ENCODE measurements at places on chromosomes 7 and 10. TPM values are rescaled to one million over a fixed set of nuclear protein-coding genes. Genes with fewer than 3 reads are reported as not detected.

GRCh38 chr10:96618653-96619052 lies 31.8 kb upstream of the TM9SF3 start:
- DNase-seq = no peak

- DNase-seq = no peak
Observed at GRCh38 chr10:24622781-24623301, 100.8 kb downstream of the ARHGAP21 start.

- DNase-seq = no peak
Observed at GRCh38 chr10:2094171-2094570, 356.8 kb upstream of the ADARB2 start.

The LOXL4 gene
- total RNA-seq = not detected

The MOGAT3 gene
- not detected for total RNA-seq

- DNase-seq = no peak
Observed at GRCh38 chr10:110344622-110345021, 39.9 kb upstream of the SMNDC1 start.

- DNase-seq = peak; percentile 91
Observed at GRCh38 chr10:19922236-19922963, 106.2 kb downstream of the PLXDC2 start.

GRCh38 chr10:131358741-131359442 lies 47.4 kb upstream of the TCERG1L start:
- no peak for DNase-seq

GRCh38 chr7:111477462-111478225 lies 84.6 kb downstream of the IMMP2L start:
- DNase-seq = no peak

GRCh38 chr10:31808258-31809218 lies 120.1 kb downstream of the ARHGAP12 start:
- peak; percentile 18 for DNase-seq

DNA sequence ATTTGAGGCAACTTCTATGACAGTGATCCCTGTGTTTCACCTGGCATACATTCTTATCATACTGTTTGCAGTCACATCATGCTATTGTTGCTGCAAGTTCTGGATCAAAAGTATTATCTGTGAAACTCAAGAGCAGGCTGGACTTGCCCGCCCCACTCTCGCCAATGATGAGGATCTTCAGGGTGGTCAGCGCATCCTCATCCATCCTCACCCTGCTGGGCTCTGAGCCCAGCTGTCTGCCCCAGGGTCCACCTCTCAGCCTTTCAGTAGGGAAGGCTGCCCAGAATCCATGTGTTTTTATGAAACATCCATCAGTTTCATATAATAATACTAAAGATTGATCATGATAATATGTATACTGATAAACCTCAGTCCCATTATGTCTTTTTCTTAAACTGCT lies 55.4 kb upstream of the KIF5B start:
- no peak for DNase-seq

DNA sequence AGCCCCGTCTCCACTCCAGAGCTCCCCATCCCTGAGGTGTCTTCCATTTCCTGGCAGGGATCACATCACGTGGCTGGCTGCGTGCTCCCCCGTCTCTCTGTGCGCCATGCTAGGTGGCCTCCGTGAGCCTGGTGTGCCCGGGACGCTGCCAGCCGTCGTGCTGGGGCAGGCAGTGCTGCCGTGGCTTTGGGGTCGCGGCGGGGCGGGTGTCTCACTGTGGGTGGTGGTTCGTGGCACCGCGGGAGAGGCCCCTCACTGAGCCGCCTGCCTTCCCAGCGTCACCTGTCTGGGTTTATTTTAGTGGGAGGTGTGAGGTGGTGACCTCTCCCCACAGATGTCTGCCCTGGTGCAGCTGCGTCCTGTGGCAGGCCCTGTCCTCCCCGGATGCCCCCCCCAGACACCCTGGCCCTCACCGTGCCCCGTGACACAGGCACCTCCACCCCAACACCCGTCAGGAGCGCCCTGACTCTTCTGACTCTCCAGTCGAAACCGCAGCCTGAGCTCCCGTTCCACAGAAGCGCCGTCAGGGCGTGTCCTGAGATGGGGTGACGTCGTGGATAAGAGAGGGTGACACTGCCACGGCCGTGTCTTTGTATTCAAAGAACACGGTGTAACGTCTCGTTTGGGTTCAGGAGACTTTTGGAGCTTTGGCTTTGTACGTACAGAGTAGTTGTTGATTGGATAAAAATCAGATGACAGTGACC lies 18.0 kb downstream of the GET4 start:
- DNase-seq = no peak

The DNAJC30 gene
- 10.1 TPM for total RNA-seq

- no peak for DNase-seq
Observed at GRCh38 chr7:37112218-37112617, 336.4 kb downstream of the ELMO1 start.

DNA sequence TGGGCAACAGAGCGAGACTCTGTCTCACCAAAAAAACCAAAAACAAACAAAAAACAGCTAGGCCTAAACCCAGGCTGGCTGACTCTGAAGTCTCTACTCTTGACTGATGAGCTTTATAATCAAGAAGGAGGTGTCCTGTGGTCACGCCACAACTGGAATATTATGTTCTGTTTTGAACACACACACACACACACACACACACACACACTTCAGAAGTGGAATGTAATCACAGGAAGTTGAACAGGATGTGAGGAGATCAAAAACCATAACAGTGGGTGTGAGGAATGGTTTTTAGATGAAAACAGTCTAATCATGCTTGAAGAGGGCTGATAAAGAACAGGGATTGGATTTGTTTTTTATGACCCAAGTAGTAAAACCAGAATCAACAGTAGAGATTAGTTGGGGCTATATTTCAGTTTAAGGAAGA lies 51.1 kb upstream of the IL6 start:
- peak; percentile 29 for DNase-seq

The SRGN gene
- total RNA-seq = 1.0 TPM

DNA sequence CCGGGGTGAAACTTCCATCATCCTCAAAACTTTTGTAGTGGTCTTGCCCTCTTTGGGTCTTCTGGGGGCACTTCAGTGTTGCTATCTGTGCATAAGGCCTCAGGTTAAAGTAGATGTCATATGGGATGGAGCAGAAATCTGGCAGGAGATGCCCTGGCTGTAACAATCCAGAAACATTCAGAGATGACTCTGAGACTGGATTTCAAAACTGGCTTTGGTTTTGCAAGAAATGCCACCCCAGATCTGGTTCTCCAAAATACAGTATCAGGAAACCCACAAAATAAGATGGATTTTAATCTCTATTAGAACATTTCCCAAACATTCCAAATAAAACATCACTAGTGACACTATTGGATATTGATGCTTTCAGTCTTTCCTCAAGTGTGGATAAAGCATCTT lies 191.5 kb downstream of the REEP3 start:
- DNase-seq = no peak
